A549 treated with RU486 at 1 μM for 4 hours (cell line): ENCODE measurements at places on chromosomes 11 and 22. TPM values are rescaled to one million over a fixed set of nuclear protein-coding genes. Genes with fewer than 3 reads are reported as not detected.

MS4A6A gene
- not detected in 5 replicates for total RNA-seq

LYVE1 gene
- 0.09 to 0.28 TPM (median 0.18 TPM) in 5 replicates for total RNA-seq

OR8D4 gene
- not detected in 5 replicates for total RNA-seq

POTEH gene
- total RNA-seq: not detected in 5 replicates

CAPN1 gene
- 90.5 to 114 TPM (median 104 TPM) in 5 replicates for total RNA-seq

LBHD1 gene
- total RNA-seq: 5.0 to 5.5 TPM (median 5.2 TPM) in 5 replicates

DKK3 gene
- total RNA-seq: 10.1 to 15.6 TPM (median 12.2 TPM) in 5 replicates

EFCAB6 gene
- total RNA-seq: 0.16 to 0.99 TPM (median 0.36 TPM) in 5 replicates

ANGPTL5 gene
- total RNA-seq: 0.05 to 0.14 TPM in 2 of 5 replicates, not detected in the others

PRR33 gene
- not detected in 5 replicates for total RNA-seq

RIBC2 gene
- total RNA-seq: 2.6 to 3.2 TPM (median 2.8 TPM) in 5 replicates
